ENCODE measurements at places on chromosomes 11 and 22. TPM values are rescaled to one million over a fixed set of nuclear protein-coding genes. Genes with fewer than 3 reads are reported as not detected.

Gene JAML
- total RNA-seq, result not detected

Gene FBLN1
- total RNA-seq, result 184 TPM

Gene SMTNL1
- total RNA-seq, result not detected

Gene POU2AF3
- total RNA-seq, result not detected

Gene RBMXL2
- total RNA-seq, result not detected

Gene UPK3A
- total RNA-seq, result not detected

Gene HDHD5
- 30.2 TPM for total RNA-seq

Gene BACE1-AS
- 18.1 TPM for total RNA-seq

Gene RDX
- 71.7 TPM for total RNA-seq

Gene TUBGCP6
- 51.0 TPM for total RNA-seq

Gene SMC1B
- total RNA-seq, result not detected

Gene CAPN5
- total RNA-seq, result 45.0 TPM

Gene SYCE3
- not detected for total RNA-seq

Gene TSPAN18
- total RNA-seq, result 80.4 TPM

Gene SHANK2
- 23.0 TPM for total RNA-seq

Gene TMEM132A
- 664 TPM for total RNA-seq

Gene OR4P4
- total RNA-seq, result not detected

Gene ISX
- not detected for total RNA-seq

Gene TEX12
- not detected for total RNA-seq

Gene PLAAT4
- not detected for total RNA-seq

Gene SPI1
- not detected for total RNA-seq

Gene OR52E8
- not detected for total RNA-seq

Gene IFITM10
- 5.4 TPM for total RNA-seq

Gene SMIM35
- total RNA-seq, result not detected

Gene HEPHL1
- not detected for total RNA-seq

Gene CABP7
- 14.6 TPM for total RNA-seq

Gene HOATZ
- not detected for total RNA-seq

Gene B4GALNT4
- 418 TPM for total RNA-seq

Gene SLCO2B1
- total RNA-seq, result not detected

Gene C11orf42
- not detected for total RNA-seq

Gene SYT12
- total RNA-seq, result 0.37 TPM

Gene ELFN2
- 7.3 TPM for total RNA-seq

Gene PKDREJ
- total RNA-seq, result not detected

Gene ADAMTS8
- 0.32 TPM for total RNA-seq

Gene MMP1
- not detected for total RNA-seq

Gene POU2AF2
- total RNA-seq, result not detected

Gene KCNE3
- not detected for total RNA-seq

Gene MPPED2
- 11.0 TPM for total RNA-seq

Gene MAPK12
- 88.5 TPM for total RNA-seq

Gene ZNF408
- total RNA-seq, result 10.6 TPM

Gene APOL1
- not detected for total RNA-seq

Gene HBG1
- total RNA-seq, result not detected

Gene DTX4
- total RNA-seq, result 4.1 TPM

Gene CEND1
- 58.7 TPM for total RNA-seq

Gene ST14
- total RNA-seq, result 0.12 TPM

Gene HTR3A
- total RNA-seq, result 14.5 TPM

Gene TLCD5
- total RNA-seq, result 15.8 TPM

Gene OR10D3
- total RNA-seq, result 0.29 TPM

Gene MS4A12
- total RNA-seq, result not detected

Gene BLID
- total RNA-seq, result not detected

Gene RCOR2
- 286 TPM for total RNA-seq

Gene HSPB2
- total RNA-seq, result 1.4 TPM

Gene PGA3
- total RNA-seq, result not detected

Gene APOA4
- not detected for total RNA-seq

Gene NCR3LG1
- total RNA-seq, result 0.51 TPM

Gene TRIM49B
- total RNA-seq, result 0.96 TPM

Gene MDK
- total RNA-seq, result 846 TPM

Gene GDPD5
- 147 TPM for total RNA-seq

Gene C11orf97
- total RNA-seq, result not detected

Measured in glutamatergic neuron (in vitro differentiated cells).